Omental fat pad (tissue), 4 donors: ENCODE measurements at places on chromosomes 1 and 21. TPM values are rescaled to one million over a fixed set of nuclear protein-coding genes. Genes with fewer than 3 reads are reported as not detected.

DNA sequence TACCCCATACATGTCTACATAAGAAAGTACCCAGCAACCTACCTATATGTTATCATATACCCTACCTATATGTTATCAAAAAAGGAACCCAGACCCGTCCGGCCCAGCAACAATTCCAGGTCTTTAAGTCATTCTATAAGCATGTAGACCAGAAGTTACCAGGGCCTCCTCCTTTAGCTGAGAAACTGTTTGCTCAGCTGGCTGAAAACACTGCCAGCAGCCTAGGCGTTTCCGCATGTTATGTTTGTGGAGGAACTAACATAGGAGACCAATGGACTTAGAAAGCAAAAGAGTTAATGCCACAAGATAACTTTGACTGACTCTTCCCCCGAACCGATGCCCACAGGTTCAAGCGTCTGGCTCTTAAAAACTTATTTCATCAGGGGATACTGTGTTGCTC, 7.1 kb upstream of the ZNF678 start:
- DNase-seq = no peak

DNA sequence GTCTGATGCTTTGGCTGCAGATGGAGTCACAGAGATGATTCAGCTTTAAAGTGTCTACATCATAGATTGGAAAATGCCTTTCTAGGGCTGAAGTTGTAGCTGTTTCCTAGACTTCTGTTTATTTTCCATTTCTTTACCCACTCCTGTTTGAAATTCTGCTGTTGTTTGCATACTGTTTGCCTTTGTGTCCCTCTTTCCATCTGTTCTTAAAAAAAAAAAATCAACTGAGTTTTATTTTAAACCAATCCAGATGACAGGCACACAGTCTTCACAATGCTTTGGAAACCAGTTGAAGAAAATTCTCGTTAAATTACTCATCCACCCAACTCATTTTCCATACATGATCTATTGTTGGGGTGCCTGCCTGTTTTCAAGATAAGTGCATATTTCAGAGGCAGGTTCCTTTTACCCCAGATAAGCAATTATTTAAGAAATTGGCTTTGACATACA, 245.9 kb downstream of the DISC1 start:
- DNase-seq = no peak

DNA sequence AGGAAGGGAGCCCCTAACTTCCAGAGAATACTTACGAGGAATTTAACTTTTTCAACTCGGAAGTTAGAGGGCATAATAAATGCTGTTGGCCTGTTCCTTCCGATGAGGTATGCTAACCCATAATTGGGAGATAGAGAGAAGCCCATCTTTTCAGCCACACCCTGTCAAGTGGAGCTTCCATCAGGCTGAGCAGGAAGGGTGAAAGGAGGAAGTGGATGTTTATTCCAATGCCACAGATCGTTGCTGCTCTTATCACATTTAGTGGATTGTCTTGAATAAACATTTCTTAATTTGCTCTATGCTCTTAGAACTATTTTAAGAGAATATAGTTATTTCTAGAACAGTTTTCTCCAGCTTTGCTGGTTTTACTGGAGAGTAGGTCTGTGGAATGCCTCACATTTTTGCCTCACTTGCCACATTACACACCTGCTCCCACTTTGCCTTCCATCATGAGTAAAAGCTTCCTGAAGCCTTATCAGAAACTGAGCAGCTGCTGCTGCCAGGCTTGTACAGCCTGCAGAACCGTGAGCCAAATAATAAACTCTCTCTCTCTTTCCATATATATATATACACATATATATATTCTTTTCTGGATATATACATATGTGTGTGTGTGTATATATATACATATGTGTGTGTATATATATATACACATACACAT, 60.0 kb upstream of the RGS21 start:
- DNase-seq = no peak

GRCh38 chr1:202259705-202260104, 66.1 kb downstream of the LGR6 start:
- DNase-seq = no peak

- DNase-seq = no peak
Observed at GRCh38 chr1:241331328-241332036, 25.5 kb downstream of the RGS7 start.

GRCh38 chr21:20591284-20591683, 406.9 kb upstream of the NCAM2 start:
- no peak for DNase-seq

- DNase-seq = no peak
Observed at GRCh38 chr1:224783006-224783651, 146.3 kb upstream of the DNAH14 start.

DNA sequence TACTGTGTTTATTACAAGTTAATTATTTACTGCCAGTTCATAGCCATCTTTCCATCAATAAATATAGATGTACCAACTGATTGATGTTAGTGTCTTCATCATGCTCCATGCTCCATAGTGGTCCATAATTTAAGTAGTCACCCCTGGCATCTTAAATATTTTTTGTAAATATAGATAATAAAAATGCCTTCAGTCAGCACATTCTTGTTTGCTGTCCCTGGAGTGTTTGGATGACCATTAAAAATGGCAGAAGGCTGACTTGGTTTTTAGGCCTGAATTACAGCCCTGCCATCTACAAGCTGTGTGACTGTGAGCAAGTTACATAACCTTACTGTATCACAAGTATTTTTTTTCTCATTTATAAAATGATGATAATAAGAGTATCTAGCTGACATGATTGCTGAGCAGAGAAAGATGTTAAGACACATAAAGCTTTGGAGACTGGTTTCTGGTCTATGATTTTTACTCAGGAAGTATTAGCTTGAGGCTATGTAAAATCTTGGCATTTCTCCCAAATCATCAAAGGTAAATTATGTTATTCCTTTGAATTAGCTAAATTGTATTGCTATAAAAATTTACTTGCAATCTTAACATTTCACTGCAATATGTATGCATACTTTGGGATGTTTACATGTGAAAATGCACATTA, 427.2 kb downstream of the USP25 start:
- no peak for DNase-seq

- no peak for DNase-seq
Observed at GRCh38 chr1:184228558-184228957, 158.3 kb upstream of the C1orf21 start.

GRCh38 chr1:207284209-207284897, 37.1 kb upstream of the CD55 start:
- no peak for DNase-seq

DNA sequence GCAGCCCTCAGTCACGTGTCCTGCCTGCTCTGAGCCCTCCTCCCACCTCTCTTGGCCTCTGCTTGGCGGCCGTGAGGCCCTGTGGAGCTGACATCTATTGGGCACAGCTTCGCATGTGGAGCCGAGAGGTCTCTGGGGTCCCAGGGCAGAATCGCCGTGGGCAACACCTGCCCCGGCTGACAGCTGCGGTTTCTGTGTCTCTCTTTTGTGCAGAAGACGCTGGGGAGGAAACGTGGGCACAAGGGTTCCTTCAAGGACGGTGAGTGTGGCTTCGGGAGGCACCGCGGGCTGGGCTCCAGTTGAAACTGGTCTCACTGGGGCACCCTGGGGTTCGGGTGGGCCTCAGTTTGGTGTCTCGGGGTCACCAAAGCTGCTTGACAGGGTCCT, 11.5 kb downstream of the ARHGEF16 start:
- DNase-seq = no peak

DNA sequence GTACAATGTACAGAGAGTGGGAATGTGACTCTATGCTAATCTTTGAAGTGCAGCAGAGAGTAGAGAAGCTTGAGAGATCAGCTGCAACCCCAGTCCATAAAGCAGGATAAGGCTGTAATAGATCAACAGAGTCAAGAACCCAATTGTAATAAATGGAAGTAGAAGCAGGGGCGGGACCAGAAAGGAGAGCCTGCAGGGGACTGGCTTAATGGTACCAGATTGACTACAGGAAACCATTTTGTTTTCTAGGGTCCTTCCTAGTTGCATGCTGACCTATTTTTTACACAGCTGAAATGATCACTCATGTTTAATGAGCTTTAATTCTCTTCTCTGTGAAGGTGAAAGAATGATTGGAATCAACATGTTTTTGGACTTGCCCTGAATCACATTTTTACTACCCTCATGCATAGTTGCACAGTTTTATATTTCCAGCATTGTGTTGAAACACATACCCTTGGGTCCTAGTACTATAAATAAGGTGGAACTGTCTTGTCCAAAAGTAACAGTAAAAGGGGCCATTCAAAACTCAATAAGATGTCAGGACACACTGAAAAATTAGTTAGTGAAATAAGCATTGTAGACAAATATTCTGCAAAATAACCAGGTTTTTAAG, 69.8 kb downstream of the GPR88 start:
- no peak for DNase-seq

DNA sequence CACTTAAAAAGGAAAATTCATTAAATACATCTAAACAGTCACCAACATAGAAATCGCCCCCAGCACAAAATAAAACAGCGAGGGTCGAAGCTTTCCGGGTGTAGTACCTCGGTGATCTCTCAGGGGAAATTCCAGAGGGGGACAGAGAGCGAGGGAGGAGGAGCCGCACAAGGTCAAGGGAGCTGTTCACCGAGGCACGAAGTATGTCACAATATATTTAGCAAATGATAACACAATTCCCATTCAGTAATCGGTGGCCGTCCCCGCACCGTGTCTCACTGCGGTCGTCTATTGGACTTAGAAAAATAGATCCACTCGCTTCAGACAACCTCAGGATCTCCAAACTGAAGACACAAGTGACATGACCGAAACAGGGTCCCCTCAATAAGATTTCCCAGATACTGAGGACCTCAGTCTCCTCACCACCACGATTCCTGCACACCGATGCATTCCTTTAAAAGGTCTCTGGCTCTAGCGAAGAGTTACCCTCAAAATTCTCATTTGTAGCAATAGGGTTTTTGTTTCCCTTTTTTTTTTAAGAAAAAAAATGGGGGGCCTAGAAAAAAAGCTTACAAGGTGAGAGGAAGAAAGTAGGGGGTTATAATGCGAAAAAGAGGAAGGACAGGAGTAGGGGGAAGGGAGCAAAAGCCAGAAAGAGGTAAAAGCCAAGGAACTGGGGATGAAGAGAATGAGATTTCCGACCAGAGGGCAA, 1.1 kb downstream of the LPGAT1 start:
- DNase-seq = no peak

DNA sequence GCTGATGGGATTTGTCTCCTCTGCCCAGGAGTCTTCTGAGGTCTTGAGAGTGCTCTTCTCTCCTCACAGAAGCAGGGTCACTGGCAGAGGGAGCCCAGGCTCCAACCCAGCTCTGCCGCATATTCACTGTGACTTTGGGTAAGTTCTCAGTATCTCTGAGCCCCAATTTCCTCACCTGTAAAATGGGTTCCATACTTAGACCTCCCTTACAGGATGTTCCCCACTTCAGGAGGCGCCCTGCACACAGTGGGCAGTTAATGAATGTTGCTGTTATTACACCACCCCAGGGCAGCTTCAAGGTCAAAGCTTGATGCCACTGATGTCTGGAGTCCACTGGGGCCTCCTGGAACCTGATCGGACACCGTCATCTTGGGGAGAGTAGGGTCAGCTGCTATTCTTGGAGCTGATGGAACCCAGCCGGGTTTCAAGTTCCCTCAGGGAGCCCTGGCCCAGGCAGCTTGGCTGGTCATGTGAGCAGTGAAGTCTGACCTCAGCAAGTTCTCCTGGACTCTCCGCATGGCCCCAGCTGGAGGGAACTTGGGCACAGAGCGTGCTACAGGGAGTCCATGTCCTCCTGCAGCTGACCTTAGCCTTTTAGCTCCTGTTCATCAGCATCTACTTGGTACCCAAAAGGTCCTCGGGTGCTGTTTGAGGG, 21.8 kb downstream of the COA7 start:
- no peak for DNase-seq

GRCh38 chr1:903305-903704, 20.4 kb upstream of the SAMD11 start:
- no peak for DNase-seq

- DNase-seq = no peak
Observed at GRCh38 chr1:33373606-33374005, 52.7 kb upstream of the A3GALT2 start.

DNA sequence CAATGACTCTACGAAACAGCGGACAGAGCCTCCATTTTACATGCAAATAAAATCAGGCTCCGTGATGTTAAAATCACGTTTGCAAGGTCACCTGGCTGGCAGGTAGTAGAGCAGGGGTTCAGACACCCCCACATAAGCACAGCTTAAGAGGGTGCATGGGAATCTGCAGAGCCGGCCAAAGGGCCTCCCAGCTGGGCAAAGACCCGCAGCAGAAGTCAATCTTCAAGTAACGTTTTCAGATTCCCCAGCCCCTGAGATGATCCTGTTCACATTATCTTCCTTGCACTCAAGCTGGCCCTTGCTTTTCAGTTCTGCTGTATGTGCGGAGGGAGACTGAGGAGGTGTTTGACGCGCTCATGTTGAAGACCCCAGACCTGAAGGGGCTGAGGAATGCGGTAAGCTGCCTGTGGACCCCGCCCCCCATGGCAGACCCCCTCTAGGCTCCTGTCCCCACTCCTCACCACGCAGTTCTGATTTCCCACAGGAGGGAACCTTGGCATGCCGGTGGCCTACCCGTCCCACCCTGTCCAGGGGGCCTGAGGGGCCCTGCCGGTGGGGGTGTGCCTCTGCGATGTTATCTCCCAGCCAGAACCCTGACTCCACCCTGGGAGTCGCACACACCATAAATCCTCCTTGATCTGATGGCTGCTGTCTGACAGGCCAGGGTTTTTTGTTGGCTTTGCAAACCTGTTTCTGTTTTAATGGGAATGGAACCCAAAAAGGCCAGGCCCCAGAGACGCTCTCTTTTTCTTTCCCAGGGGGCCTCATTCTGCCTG, 28.2 kb downstream of the GRHL3 start:
- DNase-seq = no peak

DNA sequence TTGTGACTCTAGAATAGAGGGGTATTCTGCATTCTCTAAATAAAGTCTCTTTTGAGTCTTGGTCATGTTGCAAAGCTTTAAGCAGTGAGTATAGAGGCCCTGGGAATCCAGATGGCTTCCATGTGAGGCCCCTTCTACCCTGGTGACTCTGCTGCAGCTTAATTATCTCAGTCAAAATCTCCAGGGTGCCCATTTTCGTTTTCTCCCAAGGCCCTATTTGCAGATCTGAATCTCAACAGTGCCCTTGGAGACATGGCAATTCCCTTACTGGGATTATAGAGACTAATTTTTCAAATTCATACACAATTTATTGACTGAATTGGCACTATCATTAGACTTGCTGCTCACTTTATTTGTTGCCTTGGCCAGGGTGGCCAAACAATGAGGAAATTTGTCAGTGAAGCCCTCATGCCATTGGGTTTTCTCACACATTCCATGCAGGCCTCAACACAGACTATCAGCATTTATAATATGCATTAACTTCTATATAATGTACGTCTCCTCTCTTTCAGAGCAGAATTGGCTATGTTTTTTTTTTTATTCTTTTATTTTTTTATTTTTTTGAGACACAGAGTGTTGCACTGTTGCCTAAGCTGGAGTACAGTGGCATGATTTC, 35.1 kb downstream of the PROX1 start:
- no peak for DNase-seq

The RUNX3 gene
- total RNA-seq = 1.6 TPM

The EFNA3 gene
- 1.8 TPM for total RNA-seq

The DSCAM gene
- total RNA-seq = 0.16 TPM

The CZIB gene
- 43.1 TPM for total RNA-seq

The MYOC gene
- total RNA-seq = 93.0 TPM

The BCAR3 gene
- 43.7 TPM for total RNA-seq

The TSPEAR gene
- total RNA-seq = not detected

The CD84 gene
- 10.6 TPM for total RNA-seq

The KRTAP7-1 gene
- not detected for total RNA-seq
